Activated T-helper 1 cell treated with Interleukin-2 at 50 U/mL for 16 hours (primary cell): ENCODE measurements at places on chromosomes 3 and 15.

DNA sequence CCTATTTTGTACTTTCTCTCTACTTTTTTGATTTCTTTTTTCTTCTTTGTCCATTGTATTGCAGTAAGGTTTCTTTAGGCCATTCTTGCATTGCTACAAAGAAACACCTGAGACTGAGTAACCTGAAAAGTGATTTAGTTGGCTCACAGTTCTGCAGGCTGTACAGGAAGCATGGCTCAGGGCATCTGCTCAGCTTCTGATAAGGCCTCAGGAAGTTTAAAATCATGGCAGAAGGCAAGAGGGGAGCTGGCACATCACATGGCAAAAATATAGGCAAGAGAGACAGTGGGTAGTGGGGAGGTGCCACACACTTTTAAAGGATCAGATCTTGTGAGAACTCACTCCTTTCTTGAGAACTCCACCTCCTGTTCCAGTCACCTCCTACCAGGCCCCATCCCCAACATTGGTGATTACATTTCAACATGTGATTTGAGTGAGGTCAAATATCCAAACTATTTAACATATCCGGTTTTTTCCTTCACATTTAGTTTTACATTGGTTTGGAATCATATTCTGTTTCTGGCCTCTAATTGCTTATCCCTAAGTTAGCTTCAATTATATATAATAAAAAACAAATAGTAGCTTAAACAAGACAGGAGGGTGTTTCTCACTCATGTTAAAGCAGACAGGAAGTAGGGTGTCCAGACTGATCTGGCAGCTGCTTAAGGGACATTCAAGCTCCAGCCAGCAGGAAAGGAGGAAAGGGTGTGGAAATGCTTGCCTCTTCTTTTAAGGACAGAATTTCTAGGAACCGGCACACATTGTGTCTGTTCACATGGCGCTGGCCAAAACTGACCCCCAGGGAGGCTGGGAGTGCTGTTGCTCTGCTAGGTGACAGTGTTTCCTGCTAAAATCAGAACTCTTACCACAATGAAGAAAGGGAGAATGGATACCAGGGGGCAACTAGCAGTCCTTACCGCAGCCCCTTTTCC, 28.8 kb upstream of the SKOR1 start:
- DNase-seq, result no peak

GRCh38 chr15:38562278-38562677, 2.3 kb downstream of the RASGRP1 start:
- DNase-seq, result no peak

DNA sequence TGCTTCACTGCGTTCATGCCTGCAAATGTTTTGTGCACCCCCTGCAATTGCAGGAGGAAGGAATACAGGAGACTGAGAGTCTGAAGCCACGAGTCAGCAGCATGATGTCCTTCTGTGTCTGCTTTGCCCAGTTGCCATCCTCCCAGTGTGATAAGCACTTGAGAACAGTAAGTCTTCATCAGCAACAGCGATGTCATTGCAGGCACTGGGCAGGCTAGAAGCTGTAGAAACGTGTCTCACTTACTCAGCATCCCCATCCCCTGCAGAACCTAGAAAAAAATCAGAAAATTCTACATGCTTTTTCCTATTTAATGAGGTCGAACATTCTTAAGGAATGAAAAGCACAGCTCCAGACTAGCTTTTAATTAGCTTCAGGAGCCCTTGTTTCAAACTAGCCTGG, 156.5 kb upstream of the LPP start:
- DNase-seq, result no peak

DNA sequence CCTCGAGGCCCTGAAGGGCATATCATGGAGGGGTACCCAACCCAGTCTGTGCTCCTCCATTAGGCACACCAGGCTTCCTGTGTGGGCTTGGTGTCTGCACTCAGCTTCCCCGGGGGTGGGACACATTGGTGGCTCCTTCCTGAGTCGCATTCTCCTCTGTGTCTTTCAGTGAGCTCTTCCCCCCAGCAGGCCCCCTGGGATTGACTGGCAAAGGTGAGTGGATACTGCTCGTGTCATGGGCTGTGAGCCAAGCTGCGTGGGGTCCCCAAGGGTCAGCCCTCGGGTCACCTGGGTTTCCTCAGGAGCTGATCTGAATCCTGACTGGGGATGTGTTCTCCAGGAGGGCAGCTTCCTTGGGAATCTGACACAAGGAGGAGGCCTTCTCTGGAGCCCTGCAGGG, 231.0 kb downstream of the SNRPN start:
- no peak for DNase-seq

DNA sequence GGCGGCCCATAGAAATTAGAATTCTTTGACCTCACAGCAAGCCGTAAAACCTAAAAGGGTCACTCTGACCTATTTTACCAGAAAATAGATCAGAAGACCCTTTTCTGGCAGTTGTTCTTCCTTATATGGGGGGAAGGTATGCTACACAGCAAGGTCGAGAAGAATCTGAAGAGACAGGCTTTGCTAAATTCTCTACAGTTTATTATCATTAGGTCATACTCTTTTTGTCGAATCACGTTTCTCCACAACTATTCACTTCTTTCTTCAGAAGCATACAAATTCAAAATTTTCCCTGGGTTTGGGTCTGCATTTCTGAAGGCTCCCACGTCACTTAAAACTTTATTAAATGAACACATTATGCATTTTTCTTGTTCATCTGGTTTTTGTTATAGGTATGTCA, 229.5 kb upstream of the GRM7 start:
- DNase-seq, result no peak

DNA sequence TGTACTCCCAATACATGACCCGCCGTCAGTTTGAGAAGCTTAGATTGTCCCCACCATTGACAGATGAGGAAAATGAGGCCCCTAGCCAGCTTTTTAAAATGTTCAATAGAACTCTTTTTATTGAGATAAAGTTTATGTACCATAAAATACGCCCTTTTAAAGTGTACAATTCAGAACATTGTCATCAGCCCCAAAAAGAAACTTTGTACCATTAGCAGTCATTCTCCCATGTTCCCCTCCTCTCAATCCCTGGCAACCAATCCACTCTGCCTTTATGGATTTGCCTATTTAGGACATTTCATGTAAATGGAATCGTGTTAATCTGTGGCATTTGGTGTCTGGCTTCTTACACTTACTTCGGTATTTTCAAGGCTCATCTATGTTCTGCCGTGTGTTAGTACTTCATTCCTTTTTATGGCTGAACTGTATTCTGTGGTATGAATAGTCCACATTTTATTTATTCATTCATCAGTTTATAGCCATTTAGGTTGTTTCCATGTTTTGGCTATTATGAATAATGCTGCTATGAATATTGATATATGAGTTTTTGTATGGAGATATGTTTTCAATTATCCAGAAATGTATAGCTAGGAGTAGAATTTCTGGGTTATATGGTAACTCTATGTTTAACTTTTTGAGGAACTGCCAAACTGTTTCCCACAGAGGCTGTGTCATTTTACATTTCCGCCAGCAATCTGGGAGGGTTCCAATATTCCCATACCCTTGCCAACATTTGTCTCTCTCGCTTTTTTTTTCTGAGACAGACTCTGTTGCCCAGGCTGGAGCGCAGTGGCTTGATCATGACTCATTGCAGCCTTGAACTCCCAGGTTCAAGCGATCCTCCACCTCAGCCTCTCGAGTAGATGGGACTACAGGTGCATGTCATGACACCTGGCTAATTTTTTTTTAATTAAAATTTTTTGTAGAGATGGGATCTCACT, 15.3 kb upstream of the PTPN23 start:
- no peak for DNase-seq

DNA sequence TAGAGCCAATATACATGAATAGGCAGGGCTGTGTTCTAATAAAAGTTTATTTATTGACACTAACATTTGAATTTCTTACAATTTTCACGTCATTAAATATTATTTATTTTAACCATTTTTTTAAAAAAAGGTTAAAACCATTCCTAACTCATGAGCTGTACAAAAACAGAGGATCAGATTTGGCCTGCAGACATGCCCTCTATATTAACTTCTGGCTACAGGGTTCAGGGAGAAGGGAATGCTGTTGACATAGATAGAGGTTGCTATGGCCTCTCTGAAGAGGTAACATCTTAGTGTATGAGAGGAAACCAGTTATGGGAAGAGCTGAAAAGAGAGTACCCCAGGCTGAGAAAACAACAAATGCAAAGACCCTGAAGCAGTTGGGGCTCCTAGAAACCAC, 19.1 kb upstream of the RAP2B start:
- no peak for DNase-seq

GRCh38 chr3:59436164-59436958, 386.5 kb upstream of the CFAP20DC start:
- no peak for DNase-seq

GRCh38 chr3:71893702-71894479, 108.9 kb upstream of the PROK2 start:
- DNase-seq, result no peak

DNA sequence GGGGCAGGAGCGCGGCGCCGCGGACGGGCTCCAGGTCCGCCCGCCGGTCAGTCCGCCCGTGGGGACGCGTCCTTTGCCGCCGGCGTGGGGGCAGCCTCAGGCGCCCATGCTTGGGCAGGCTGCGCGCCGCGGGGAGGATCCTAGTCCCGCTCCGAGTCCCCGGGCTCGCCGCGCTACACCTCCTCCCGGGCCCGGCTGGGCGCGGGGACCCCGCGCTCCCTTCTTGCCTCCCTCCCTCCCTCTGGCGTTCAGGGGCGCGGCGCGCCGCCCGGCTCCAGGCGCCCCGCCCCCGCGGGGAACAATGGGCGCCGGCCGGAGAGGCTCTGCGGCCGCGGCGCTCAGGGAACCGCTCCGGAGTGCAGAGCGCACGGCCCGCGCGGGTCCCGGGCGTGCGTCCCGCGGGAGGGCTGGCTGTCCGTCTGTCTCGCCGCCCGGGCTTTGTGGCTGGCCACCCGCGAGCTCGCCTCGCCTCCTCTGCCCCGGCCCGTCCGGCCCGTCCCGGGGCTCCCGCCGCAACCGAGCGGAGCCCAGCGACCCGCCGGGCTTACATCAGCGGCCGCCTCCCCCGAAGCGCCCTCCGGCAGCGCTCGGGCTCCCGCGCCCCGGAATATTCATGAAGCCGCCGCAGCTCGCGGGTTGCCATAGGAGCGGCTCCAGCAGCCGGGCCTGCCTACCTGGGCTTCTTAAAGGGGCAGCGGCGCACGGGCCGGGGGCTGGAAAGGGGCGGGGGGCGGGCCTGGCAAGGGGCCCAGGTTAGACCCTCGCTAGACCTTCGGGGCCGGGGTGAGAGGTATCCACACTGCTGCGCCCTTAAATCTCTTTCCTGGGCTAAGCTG, at the start of gene HCN4:
Gene HCN4, minus strand, starts transcription at position 658 of the 836 bp plus-strand sequence. CDS start 688 bp downstream, outside the sequence.
- DNase-seq, result no peak

DNA sequence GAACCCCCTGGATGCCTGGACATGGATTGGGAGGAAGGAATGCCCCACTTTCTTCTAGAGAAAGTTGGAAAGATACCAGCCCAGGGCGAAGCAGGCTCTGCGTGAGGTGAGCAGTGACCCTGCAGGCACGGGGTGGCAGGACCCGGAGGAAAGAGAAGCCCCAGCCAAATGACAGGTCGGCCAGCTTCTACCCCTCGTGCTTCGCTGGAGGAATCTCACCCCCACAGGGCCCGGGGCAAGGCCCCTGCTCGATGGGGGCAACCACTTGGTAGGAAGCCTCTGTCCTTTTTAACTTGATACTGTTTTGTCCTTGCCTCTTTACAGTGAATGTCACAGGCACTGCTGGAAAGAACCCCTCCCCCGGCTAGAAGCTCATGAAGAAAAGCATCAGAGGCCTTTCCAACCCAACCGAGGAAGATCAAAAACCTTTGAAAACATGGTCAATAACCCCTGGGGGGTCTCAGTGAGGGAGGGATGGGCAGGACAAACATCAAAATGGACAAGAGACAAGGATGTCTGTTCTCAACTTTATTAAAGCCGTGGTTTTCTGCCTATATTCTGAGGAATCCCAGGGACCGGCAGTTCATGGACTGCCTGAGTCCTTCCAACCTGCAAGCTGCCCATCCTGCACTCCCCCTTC, 54.4 kb downstream of the SH3BP5 start:
- no peak for DNase-seq

GRCh38 chr15:93451265-93451664, 362.3 kb upstream of the RGMA start:
- DNase-seq, result no peak

GRCh38 chr3:69647511-69648110, 91.7 kb upstream of the MITF start:
- no peak for DNase-seq

- DNase-seq, result no peak
Measured at GRCh38 chr15:43277901-43278300, 11.2 kb upstream of the TGM5 start.

DNA sequence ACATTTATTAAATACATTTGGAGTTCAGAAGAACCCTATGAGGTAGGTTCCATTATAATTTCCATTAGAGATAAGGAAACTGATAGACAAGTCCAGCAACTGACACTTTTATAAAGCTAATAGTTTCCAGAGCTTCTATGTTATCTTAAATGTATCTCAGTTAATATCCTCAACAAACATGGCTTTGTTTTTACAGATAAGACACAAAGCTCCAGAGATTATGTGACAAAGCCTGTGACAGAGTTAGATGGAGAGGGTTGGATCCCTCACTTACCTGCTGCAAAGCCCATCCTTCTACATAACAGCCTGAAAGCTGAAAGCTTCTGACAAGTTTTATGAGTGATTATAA, 473 bp upstream of the COMMD2 start:
- no peak for DNase-seq

DNA sequence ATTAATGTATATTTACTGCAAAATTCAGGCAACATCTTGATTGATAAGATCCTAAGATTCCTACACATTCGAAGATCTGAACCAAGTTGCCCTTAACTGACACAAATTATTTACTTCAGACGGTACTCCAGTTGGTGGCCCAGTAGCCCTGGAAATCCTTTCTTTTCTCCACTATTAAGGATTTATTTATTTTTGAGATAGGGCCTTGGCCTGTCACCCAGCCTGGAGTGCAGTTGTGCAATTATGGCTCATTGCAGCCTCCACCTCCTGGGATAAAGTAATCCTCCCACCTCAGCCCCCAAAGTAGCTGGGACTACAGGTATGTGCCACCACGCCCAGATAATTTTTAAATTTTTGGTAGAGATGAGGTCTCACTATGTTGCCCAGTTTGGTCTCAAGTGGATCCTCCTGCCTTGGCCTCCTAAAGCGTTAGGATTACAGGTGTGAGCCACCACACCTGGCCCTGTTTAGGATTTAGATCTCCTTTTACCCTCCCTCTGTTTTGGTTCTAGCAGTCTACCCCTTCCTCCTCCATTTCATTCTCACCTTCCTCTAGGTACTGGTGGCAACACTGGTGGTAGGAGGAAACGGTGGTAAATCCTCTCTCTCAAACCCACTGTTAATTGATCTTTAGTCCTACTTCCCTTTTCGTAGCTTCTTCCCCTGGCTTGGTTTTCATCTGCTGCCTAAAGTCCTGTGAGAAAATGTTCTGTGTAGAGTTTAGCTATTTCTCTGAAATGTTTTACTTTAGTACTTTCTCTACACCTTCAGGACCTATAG, 12.7 kb upstream of the ZNF609 start:
- DNase-seq, result no peak

- DNase-seq, result peak; percentile 73
Measured at GRCh38 chr3:187739561-187740332, 5.5 kb downstream of the BCL6 start.
